Naive thymus-derived CD8-positive, alpha-beta T cell (primary cell): ENCODE measurements at places on chromosomes 16 and 17.

DNA sequence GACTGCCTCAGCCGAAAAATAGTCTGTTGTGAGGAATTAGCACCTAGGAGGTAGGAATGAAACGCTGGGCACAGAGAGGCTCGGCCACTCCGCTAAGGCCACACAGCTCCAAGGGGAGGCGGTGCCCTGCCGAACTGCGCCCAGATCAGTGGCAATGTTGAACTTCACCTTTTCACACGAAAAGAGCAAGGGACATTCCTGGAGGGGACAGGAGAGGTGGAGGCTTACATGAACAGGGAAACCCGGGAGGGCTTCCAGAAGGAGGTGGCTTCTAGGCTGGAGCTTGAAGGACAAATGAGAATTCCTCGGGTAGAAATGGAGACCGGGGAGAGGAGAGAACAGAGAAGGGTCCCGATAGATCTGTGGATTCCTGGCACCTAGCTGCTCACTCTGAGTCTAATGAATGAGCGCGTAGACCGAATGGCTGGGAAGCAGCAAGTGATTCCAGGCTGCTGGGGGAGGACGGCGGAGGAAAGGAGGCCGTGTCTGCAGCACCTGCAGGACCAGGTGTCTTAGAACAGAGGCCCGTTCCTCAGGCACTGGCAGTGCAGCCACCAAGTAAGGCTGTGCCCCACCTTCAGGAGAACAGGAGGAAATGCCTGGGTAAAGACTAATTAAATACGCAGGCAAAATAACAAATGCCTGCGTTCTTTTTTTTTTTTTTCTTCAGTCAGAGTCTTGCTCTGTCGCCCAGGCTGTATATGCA, 722 bp upstream of the SLC38A10 start:
- DNase-seq: peak; percentile 47

DNA sequence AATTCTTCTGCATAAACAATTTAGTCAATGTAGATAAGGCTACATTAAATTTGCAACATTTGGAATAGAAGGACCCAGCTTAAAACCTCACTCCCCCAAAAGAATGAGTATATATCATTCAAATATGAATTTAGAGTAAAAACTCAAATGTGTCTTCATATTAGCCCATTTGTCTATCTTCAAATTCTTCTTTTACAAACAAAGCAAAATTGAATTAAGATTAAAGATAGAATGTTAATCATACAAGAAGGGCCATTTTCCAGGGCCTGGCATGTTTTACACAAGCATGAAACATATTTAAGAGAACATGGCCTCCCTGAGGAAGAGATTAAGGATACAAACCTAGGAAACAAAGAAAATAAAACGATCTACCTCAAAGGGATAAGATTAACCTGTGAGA, 8.4 kb downstream of the TOX3 start:
- no peak for DNase-seq

DNA sequence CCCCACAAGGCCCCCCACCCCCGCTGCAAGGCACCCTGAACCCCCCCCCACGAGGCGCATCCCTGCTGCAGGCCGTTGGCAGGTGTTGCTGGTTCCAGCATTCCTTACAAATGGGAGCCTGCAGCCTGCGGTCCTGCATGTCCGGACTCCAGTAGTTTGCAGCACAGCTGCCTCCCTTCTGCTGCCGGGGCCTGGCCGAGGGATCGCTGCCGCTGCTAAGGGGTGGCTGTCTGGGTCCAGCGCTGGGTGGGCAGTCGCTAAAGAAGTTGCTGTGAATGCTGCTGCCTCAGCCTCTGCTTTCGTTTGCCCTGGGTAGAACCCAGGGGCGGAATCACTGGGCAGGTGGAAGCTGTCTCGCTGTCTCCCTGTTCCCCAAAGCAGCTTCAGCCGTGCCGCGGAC, 11.8 kb downstream of the UTS2R start:
- no peak for DNase-seq

DNA sequence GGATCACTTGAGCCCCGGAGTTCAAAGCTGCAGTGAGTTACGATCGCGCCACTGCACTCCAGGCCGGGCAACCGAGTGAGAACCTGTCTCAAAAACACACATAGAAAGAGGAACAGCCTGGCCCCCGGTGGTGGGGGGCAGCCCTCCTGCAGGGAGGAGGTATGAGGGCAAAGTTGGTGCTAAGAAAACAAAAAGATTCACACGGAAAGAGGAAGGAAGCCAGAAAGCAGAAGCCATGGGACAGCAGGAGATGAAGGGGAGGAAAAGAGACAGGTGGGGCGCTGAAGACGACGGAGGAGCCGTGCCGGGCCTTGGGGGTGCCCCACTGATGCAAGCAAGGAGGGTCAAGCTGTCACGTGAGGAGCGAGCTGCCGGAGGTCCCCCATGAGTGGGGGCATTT, 8.2 kb upstream of the C16orf74 start:
- DNase-seq: no peak

- no peak for DNase-seq
Observed at GRCh38 chr16:2468233-2468724, 2.8 kb upstream of the NTN3 start.

DNA sequence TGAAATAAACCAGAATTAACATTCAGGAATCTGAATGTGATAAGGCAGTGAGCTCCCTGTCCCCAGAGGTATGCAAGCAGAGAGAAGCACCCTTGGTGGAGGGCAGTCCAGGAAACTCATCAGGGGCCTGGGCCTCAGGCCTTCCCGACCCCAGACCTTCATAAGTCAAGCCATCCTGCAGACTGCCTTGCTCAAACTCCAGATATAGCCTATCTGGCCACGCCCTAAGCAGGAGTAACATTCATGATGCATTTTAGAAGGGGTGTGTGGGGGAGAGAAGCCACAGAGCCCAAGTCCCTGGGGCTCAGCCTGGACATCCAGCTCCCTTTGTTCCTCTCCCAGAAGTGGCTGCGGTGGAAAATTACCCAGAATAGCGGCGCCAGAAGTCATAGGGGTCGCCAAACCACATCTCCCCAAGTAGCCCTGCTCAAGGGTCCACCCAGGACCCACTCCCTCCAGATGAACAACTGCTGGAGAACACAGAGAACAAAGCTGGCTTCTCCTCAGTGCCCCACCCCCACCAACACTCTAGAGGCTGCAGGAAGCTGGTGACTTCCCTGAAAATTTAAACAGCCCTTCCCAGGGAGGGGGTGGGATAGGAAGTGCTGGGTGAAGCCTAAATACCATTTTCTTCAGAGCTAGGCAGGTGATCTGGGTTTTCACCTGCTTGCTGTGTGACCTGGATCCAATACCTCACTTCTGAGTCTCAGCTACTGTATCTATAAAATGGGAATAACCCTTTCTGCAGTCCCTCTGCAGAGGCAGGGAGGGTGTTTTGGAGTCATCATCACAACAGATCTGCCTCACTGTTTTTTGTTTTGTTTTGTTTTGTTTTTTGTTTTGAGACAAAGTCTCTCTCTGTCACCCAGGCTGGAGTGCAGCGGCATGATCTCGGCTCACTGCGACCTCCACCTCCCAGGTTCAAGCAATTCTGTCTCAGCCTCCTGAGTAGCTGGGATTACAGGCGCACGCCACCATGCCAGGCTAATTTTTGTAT, 1.5 kb upstream of the SREBF1 start:
- no peak for DNase-seq

DNA sequence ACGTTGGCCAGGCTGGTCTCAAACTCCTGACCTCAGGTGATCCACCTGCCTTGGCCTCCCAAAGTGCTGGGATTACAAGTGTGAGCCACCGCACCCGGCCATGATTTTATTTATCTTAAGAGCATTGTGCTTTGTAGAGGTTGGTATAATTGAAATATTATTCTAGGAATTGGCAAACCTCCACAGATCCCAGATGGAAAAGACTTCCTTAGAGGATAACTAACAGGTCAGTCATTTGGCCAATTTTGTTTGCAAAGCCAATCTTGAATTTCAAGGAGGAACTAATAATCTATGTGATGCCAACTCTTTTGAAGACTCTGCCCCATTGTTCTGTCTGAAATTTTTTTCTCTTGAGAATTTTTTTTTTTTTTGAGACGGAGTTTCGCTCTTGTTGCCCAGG, 46.7 kb upstream of the SLC5A10 start:
- no peak for DNase-seq

- DNase-seq: no peak
Observed at GRCh38 chr17:63645775-63646487, 23.7 kb downstream of the MAP3K3 start.

DNA sequence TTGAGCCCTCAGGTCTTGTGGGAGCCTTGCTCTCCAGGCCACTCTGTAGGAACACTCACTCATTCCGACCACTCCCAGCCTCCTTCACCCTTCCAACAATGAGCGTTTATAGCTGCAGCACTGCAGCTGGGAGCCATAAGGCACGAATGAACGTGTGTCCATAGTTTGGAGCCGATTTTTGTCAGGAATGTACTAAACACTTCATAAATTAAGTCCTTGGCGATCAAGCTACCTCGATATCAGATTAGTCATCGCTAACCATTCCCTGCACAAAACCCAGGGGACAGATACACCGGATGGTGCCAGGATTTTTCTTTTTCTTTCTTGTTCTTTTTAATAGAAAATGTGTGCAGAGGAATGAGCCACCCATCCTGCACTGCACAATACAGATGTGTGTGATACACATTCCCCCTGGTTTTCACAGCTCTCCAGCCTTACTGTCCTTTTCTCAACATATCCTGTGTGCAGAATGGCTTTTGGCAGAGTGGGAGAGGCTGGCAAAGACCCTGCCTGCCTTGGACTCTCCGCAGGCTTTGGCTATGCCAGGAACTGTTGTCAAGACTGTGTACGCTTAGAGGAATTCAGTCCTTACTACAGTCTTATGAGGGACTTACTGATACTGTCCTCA, 68.4 kb upstream of the ELAC2 start:
- no peak for DNase-seq

DNA sequence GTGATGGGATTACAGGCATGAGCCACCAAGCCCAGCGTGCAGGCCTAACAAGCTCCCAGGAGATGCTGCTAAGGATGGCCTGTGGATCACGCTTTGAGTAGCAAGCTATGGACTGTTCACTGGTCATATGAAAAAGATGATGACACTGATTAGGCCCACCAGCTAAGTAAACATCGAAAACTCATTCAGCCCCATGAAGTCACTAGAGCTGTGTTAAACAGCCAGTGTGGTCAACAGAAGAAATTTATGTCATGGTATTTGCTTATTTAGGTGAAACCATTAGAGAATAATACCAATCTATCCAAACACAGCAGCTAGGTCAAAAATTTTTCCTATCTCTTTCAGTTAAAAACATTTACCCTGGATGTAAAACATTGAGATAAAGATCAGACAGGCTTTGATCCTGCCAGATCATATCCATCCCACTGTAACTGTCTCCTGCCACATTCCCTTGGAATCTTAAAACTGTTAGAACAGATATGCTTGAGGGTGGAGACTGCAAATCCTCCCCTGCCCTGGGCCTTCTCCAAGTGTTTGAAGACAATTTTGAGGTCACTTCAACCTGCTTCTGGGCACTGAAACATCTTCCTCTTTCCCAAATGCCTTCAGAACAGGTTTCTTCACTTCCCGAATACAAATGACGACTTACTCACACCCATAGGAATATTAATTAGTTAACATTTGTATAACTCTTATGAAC, 30.9 kb downstream of the HOXB1 start:
- no peak for DNase-seq
